Neural progenitor cell (in vitro differentiated cells): ENCODE measurements at places on chromosomes 1 and 21. TPM values are rescaled to one million over a fixed set of nuclear protein-coding genes. Genes with fewer than 3 reads are reported as not detected.

GRCh38 chr1:200448034-200448762, 38.4 kb upstream of the ZNF281 start:
- DNase-seq, result no peak

- peak; percentile 63 for DNase-seq
Observed at GRCh38 chr1:217333939-217334338, 297.0 kb downstream of the GPATCH2 start.

DNA sequence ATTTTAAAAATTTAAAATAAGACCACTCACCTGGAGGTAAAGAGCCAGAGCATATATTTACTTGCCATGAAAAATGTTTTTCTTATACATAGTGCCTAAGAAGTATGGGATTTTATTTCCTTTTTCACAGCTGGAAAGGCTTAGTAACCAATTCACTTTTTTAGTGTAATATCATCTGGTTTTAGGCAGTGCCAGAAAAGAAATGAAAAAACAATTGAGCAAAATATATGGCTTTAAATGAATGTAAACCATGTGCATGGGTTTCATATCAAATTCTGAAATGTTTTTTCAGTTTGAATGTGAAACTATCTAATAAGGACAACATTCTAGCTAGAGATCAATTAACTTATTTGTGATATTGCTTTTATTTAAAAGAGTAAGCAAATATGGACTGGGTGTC, 672.4 kb upstream of the ADAMTS5 start:
- no peak for DNase-seq

DNA sequence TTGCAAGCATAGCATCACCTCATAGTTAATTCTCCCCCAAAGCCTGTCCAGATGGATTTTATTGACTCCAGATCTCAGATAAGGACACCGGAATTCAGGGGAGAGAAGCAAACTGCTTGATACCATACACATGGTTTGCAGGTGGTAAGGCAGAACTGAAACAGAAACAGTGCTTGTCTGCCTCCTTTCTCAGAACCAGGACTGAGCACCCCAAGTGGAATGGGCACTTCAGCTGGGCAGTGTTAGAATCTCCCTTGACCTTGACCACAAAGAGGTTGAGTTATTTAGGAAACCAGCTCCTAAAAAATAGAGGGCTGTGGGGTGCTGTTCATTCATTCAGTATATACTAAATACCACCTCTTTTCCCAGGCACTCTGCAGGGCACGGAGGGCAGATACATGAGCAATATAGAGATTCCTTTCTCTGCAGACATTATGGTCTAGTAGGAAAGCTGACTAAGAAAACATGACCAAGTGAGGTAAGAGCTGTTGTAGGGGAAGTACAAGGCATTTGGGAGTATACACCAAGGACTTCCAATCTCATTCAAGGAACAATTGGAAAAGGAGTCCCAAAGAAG, 185.2 kb downstream of the C1orf94 start:
- no peak for DNase-seq

GRCh38 chr1:87329051-87329525, 408 bp downstream of the LMO4 start:
- peak; percentile 76 for DNase-seq

- DNase-seq, result no peak
Observed at GRCh38 chr1:240415532-240415931, 196.4 kb downstream of the GREM2 start.

DNA sequence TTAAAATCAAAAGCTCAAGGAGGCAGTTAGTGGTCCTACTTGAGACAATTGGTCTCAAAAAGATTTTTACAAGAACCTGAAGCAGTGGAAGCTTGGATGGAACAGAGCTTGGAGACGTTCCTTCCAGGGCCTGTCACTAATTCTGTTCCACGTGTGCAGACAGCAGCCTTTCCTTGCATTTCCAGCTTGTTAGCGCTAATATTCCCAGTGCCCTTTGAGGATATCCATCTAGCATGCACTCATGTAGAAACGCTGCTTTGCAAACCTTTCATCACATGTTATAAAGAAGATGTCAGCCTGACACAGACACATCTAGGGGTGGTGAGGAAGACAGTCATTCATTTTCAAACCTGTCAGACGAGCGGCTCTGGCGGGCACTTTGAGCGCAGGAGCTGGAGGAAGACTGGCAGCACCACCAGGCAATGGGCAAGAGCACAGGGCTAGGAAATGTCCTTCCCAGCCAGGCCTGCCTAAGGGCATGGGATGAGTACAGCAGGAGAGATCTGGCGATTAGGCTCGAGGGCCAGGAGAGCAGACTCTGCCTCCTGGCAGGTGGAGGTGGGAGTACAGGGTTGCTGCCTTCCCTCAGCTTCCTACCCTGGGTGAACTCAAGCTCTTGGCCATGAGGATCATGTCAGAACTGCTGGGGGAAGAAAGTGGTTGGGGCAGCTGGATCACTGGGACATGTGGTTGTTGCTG, 55.5 kb downstream of the CASQ2 start:
- no peak for DNase-seq

GRCh38 chr1:39819091-39819812, 30.6 kb upstream of the BMP8B start:
- DNase-seq, result no peak

DNA sequence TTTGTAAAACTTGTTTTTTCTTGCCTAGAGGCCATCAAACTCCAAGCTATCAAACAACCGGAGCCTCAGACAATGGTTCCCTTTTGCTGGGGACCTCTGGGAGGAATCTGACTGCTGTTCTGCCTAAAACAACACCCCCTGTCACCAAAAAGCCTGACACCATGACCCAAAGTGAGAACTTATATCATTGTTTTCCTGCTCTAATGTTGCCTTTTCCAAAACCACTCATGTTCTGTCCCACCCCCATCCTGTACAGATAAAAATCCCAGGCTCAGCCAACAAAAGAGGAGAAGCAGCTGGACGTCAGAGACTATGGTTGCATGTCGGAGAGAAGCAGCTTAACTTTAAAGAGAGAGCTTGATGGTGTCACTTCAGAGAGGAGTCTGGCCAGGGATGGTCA, 327.2 kb upstream of the CXADR start:
- no peak for DNase-seq

DNA sequence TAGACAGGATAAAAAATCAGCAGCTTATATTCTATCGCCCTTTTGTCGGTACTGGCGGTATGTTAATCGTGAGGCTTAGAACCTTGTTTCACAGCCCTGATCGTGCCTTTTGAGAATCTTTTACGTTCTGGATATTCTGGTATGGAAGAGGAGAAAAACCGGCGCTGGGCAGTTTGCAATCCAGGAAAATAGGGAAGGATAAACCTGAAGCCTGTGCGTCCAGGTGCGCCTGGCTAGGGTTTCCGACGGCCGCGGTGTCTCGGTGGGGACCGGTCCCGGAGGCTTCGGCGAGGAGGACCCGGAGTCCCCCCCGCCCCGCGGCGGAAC, 258 bp upstream of the SYPL2 start:
- DNase-seq, result no peak

DNA sequence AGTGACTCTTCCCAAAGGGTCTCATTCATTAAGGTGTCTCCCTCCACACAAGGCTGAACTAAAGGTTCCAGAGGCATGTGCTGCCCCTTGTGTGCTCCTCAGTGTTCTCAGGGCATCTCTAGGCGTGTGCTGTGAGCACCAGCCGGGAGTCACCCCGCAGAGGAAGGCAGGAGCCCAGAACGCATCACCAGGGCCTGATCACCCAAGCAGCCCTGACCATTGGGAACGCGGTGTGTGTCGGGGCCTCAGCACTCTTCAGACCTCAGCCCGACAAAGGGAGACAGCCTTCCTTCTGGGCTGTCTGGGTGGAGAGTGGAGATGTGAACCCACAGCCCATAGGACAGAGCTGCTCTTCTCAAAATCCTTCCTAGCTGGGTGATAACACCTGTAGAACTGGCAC, 9.1 kb downstream of the SLC37A1 start:
- DNase-seq, result no peak

DNA sequence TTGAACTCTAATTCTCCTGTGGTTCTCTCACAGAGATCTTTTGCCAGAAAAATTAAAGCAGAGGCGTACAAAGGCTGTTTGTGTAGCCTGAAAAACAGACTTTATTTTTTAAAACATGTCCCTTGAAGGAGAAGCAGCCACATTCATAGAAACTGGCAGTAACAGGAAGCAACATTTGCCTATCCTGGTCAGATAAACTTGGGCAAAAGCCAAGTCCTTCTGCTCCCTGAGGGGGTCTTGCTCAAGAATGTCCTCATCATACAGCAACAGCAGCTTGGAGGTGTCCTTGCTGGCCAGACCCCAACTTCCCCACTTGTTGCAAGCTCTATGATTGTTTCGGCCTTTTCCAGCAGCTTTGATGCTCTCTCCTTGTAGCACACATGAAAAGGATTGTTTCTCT, 36.3 kb downstream of the MSTO1 start:
- DNase-seq, result no peak

GRCh38 chr1:119779869-119780356, 11.2 kb upstream of the HMGCS2 start:
- no peak for DNase-seq

- no peak for DNase-seq
Observed at GRCh38 chr1:117759535-117759934, 153.7 kb downstream of the TENT5C start.

Gene SAMD13
- total RNA-seq, result 4.6 and 5.6 TPM in 2 replicates

Gene RPE65
- not detected in 2 replicates for total RNA-seq

Gene HCRTR1
- 0.06 TPM in 1 of 2 replicates, not detected in the other for total RNA-seq

Gene VSIG8
- not detected in 2 replicates for total RNA-seq

Gene RHD
- not detected in 2 replicates for total RNA-seq

Gene DPM3
- total RNA-seq, result 16.8 and 133 TPM in 2 replicates

Gene NUDC
- 28.6 and 49.6 TPM in 2 replicates for total RNA-seq

Gene PDC
- total RNA-seq, result not detected in 2 replicates

Gene NHLH2
- 0.17 and 0.56 TPM in 2 replicates for total RNA-seq

Gene PTP4A2
- total RNA-seq, result 211 and 540 TPM in 2 replicates

Gene FBXO2
- 0.56 and 7.3 TPM in 2 replicates for total RNA-seq

Gene ATP1A4
- 0.17 and 0.62 TPM in 2 replicates for total RNA-seq

Gene KCNC4
- 1.3 and 2.0 TPM in 2 replicates for total RNA-seq
